Activated effector memory CD4-positive, alpha-beta T cell treated with anti-CD3 and anti-CD28 coated beads, Interleukin-2, amount 50 U/mL, for 16 hours (primary cell): ENCODE measurements at places on chromosomes 4 and X.

- DNase-seq = no peak
These were observed 445.6 kb downstream of the ACTRT1 start for GRCh38 chrX:127606590-127606989.

GRCh38 chr4:140374130-140374477, 658 bp downstream of the SCOC start:
- DNase-seq = no peak

GRCh38 chr4:24164054-24164693, 274.3 kb upstream of the PPARGC1A start:
- no peak for DNase-seq

GRCh38 chr4:56914336-56914735, 6.6 kb downstream of the REST start:
- DNase-seq = no peak

DNA sequence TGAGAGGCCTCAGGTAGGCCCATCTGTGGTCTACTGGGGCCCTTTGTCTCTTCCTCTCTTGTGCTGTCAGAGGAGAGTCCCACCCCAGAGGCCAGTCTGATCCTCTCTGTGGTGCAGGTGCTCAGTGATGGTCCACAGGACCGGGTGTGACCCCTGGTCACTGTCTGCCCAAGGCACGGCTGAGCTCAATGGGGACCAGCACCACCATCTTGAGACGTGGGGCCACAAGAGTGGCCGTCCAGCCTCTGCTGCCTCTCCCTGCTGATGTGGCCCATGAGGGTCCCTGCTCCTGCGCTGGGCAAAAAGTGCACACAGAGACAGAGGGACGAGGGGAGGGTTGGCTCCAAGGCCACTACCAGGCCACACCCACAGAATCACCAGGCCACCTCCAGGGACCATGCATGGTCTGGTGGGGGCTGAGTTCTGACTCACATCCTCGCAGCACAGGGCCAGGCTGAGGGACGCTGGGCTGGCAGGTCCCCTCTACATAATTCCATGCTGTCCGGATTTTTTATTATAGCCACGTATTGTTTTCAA, 88.3 kb downstream of the FAM53A start:
- no peak for DNase-seq

GRCh38 chr4:26529479-26529878, 39.2 kb upstream of the CCKAR start:
- DNase-seq = no peak
